ENCODE measurements at places on chromosomes 4 and X. TPM values are rescaled to one million over a fixed set of nuclear protein-coding genes. Genes with fewer than 3 reads are reported as not detected.

- no peak for DNase-seq
These were observed 54.0 kb downstream of the KLHL8 start for GRCh38 chr4:87166296-87166854.

DNA sequence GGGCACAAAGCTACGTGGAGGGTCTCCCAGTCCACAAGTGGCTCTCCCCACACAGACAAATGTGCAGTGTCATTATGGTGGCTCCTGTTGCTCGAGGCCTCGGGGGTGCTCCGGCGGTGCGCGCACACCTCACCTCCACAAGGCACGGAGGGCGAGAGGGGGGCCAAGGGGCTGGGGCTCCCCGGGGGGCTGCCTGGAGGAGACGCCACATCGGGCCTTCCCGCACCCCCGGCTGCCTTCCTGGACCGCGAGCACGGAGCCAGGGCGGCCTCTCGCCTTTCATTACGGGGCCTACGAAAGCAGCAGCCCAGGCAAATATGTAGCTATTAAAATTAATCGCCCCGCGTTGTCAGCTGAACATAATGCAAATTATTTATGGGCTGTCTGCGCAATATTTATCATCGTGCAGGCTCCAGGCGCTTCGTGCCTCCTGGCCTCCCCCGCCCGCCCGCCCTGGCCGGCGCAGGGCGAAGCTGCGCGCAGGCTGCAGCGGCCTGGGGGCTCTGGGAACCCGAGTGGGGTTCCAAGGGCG, 70.8 kb upstream of the BCOR start:
- no peak for DNase-seq

TMPRSS11A gene
- total RNA-seq, result not detected

C1QTNF7 gene
- not detected for total RNA-seq

DNA sequence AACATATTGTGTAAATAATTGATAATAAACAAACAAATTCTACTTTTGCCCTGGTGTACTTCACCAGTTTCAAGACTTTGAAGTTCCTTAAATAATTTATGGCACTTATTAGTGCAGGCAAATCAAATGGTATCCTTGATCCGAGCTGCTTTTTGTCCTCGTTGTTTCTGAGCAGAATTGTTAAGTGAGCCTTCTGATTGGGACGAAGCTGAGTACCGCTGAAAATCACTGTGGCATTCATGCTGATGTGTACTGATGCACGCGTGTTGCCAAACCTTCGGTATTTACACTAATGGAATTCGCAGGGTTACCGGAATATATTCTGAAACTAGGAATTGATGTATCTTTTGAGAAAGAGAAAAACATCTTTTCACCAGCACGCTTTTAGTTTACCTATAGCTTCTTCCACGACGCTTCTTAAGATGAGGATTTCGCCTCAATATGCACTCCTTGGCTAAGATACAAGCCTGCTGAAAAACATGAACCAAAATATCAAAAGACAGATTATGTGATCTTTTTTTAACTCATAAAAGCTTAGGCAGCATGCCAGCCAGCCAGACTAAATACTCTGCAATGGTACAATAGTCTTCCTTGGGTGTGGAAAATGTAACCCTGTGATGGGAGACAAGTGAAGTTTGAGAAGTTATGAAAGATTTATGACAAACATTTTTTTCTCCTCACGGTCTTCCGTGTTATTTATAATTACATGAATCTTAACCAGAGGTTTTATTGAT, 48.9 kb upstream of the TENM3 start:
- DNase-seq, result no peak

GRCh38 chr4:73901031-73901430, 31.8 kb downstream of the CXCL1 start:
- peak; percentile 47 for DNase-seq

GPAT3 gene
- total RNA-seq, result 29.8 TPM

DNA sequence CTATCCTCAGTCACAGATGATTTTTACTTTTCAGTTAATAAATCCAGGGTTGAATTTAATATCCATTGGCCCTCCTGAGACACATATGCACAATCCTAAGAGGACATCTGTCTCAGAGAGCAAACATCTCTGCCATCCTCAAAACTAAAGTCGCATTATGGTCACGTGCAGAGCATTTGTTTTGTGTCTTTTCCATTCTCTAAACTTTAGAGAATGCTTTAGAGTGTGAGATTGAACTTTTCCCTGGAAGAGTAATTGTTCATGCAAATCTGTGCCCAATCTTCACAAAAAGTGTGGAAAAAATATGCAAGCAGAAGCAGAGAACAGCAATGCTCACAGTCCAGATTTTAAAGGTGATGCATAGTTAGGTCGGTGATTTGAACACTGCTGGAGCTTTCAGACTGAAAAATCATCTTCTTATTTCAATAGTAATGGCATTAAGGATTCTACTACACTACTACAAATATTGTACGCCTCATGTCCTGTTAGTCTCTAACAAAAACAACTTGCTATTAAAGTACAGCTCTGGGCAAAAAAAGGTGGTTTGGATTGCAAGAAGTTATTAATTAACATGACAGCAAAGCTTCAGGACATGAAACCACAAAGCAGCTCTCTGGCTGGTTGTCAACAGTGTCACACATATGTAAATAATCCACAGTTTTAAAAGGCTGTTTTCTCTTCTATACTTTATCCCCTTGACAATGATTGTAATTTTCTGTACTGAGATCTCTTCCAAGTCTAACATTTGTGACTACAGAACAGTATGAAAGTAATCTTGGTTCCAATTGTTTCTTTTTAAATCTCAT, 19.9 kb downstream of the DCHS2 start:
- DNase-seq, result peak; percentile 24

DNA sequence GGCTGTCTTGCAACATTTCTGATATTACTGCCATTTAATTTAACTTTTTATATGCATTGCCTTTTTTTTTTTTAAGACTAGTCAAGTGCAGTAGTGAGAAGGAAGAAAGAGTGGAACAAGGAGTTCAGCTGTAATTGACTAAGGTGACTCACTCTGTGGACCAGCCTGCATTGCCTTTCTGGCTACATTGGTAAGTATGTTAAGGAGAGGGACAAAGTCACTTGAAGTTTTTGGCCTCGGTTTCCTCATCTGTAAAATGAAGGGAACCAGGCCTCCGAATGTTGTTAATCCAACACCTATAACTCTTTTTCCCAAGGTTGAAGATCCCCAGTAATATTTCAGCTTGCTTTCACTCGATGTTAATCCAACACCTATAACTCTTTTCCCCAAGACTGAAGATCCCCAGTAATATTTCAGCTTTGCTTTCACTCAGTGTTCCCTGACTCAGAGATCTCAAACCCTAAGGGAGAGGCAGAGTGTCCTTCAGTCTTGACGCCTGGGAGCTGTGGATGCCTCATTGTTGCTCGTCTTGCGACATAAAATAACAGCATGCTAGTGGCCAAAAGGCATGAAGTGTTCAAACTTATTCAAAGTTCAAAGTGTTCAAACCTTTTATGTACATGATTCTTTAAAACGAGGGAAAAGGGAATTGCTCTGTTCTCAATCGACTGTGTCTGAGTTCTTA, 102.0 kb downstream of the SORBS2 start:
- peak; percentile 40 for DNase-seq

DNA sequence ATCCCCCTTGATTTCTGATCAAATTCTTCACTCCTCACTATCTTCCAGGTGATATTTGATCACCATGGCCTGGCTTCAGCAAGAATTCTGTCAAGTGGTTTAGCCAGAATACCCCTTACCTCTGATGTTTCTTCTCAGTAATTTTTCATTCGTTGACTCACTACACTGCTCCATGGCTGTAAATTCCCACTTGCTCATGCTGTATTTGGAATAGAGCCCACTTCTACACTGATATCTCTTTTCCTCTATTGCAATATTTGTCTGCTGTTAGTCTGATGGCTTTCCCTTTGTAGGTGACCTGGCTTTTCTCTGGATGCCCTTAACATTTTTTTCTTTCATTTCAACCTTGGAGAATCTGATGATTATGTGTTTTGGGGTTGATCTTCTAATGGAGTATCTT, 73.9 kb upstream of the DIPK2B start:
- peak; percentile 42 for DNase-seq

DNA sequence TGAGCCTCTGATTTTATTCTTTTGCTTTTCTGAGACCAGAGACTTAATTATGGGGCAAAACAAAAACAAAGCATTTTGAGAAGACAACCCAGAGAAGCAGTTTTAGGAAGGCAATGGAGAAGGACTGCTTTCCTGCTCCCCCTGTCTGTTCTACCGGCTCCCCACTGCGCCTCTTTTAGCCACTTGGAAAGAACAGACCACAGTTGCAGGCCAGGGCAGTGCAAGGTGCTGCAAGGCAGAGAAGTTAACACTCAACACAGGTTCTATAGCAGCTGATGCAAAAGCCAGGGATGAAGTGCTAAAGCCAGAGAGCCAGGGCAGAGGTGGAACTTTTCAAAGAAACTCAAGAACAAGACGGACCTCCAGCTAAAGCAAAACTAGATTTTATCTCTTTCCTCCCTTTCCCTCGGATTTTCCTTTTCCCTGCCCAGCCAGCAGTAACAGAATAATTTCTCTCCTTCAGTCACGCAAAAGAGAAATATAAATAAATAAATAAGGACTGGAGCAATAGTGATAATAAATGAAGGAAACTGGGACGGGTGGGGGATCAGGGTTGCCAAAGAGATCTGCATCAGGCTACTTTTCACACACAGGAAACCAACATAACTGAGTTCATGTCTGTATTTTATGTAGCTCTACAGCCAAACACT, 10.4 kb downstream of the SH3RF1 start:
- no peak for DNase-seq

IL13RA1 gene
- total RNA-seq, result 141 TPM

DNA sequence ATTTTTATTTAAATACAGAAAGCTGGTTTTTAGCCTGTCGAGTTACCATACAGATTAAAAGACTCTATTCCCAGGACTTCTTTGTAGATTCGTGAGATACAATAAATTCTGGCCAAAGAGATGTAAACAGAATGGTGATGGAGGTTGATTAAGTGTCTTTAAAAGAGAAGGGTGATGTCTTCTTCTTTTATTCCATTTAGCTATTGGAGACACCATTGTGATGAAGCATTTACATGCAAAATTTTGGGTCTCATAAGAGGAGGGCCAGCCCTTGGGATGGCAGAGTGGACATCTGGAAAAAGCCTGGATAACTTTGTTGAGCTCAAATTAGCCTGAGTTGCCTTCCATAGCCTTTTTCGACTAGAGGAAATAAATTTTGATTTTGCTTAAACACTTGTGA, 21.6 kb upstream of the PCDH10 start:
- no peak for DNase-seq

GABRA4 gene
- total RNA-seq, result 0.05 TPM

DNA sequence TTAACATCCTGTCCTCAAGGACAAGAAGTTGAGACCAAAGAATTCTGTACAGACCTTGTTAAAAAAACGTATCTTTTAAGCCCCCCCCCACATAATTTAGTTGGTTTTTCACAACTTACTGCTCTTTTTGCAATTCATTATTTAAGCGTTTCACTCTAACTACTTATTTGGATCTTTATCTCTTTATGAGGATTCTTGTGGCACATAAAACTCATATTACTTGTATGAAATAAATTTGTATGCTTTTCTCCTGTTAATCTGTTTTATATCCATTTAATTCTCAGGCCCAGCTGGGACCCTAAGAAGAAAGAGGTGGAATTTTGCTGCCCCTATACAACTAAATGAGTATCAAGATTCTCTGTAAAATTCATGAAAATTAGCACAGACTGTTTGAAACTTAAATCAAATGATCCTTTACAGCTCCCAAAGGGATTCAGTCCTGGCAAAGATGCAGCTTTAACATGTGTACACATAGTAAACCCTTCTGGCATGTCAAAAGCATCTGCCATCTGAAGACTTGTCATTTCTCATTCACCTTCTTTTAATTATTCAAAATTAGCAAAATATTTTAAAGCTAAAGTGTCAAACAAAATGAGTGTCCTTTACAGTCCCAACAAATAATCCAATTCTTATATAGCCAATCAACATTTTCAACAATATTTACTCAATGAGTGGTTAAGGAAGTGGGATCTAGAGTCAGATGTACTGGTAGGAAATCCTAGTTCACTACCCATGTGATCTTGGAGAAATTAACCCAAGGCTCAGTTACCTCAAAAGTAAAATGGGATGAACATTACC, 17.7 kb downstream of the ARAP2 start:
- DNase-seq, result no peak

- DNase-seq, result no peak
These were observed 47.4 kb upstream of the GPM6B start for GRCh38 chrX:13864264-13864663.

ART3 gene
- not detected for total RNA-seq

GRCh38 chr4:184838249-184839074, 12.7 kb upstream of the ACSL1 start:
- DNase-seq, result peak; percentile 8

- DNase-seq, result no peak
These were observed 1.0 kb downstream of the UBL4A start for GRCh38 chrX:154485150-154486051.

SPANXC gene
- 5.8 TPM for total RNA-seq

GRCh38 chr4:132662456-132662855, 486.6 kb upstream of the PCDH10 start:
- DNase-seq, result no peak

GRCh38 chr4:80495865-80496264, 160.3 kb downstream of the CFAP299 start:
- DNase-seq, result no peak

STATH gene
- not detected for total RNA-seq

DNA sequence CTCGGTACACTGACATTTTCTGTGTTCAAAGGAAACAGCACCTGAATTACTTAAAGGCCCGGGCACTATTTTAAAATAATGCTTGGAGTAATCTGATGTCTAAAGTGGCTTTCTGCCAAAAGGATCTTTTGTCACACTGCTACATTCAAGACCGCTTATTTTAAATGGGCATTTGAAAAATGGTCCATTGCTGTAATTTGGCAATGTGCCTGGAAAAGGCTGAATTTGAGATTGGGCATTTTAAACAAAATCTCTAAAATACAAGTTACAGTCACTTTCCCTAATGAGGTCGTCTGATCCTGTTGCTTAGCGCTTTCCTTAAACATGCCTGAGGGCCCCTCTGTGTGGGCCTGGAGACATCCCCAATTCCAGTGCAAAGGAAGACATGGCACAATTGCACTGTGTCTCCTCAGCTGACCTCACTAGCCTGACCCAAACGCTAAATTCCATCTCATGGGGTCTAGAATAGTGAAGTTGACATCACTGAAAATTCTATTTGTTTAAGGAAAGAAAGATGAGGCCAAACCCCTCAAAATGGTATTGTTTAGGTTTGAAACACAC, 214.2 kb downstream of the GPC3 start:
- no peak for DNase-seq

DNA sequence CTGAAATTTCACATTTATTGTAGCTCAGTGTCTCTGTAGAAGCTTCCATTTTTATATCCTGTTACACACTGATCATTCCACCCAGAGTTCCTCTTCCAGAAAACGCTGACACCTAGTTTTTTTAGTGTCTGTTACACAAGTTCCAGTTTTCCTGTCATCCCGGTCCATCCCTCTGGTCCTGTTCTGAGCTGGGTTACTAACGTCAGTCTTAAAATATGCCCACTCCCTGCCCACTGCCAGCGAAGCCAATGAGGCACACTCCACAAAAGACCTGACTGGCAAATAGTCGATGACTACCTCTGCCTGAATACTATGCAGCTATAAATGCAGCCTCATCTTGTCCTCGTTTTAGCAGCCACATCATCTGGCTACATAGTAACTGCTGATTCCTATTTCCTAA, 30.9 kb upstream of the DDX3X start:
- peak; percentile 71 for DNase-seq

MAGEA2 gene
- 0.94 TPM for total RNA-seq
